D341Med (cell line): ENCODE measurements at places on chromosomes 1 and 21.

DNA sequence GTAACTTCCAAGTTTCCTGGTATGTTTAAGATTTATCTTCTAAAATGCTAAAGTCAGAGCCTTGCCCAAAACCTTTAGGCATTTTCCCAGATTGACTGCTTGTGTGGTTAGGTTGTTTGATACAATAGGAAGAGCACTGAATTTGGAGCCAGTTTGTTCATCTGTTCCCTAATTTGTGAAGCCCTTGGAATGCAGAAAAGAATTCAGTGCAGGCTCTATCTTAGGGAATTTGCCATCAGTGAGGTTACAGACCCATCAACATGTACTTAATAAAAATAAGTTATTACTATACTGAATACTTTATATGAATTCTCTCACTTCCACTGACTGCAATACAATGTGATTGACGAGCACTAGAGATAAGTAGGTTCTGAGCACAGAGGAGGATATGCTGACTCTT lies 120.2 kb downstream of the PIK3R3 start:
- DNase-seq: no peak

GRCh38 chr1:39228252-39228651 lies 23.8 kb downstream of the MACF1 start:
- no peak for DNase-seq

- DNase-seq: no peak
These were observed 270.0 kb downstream of the AKT3 start for GRCh38 chr1:243580072-243580471.

DNA sequence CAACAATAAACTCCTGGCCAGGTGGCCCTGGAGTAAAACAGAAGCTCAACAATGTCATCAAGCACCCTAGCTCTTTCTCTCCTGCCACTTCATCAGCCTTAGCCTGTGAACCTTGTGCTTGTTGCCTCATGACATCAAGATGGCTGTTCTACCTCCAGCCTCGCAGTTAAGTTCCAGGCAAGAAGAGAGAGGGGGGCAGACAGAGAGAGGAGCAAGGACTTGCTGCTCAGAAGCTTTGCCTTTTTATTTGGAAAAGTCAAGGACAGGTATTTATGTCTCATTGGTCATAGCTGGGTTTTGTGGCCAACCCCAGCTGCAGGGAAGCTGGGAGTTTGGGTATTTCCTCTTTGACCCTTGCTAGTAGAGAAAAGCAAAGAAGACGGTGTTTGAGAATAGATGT lies 60.3 kb upstream of the GADD45A start:
- no peak for DNase-seq

DNA sequence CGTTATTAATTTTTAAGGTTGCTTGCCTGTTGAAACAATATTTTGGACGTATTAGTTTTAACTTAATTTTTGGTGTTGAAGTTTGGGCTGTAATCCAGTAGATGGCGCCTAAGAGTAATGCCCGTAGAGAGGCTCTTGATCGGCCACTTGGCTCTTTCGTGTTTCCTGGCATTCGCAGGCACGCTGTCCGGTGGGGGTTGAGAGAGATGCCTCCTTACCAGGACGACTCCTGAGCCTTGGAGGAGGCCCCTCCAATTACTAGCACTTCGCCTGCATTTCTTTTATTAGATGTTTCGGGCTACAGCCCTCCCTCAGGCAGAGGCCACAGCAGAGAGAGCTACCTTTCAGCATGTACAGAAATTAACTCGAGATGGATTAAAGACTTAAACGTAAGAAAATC lies 12.0 kb downstream of the OR2M4 start:
- DNase-seq: peak; percentile 76

DNA sequence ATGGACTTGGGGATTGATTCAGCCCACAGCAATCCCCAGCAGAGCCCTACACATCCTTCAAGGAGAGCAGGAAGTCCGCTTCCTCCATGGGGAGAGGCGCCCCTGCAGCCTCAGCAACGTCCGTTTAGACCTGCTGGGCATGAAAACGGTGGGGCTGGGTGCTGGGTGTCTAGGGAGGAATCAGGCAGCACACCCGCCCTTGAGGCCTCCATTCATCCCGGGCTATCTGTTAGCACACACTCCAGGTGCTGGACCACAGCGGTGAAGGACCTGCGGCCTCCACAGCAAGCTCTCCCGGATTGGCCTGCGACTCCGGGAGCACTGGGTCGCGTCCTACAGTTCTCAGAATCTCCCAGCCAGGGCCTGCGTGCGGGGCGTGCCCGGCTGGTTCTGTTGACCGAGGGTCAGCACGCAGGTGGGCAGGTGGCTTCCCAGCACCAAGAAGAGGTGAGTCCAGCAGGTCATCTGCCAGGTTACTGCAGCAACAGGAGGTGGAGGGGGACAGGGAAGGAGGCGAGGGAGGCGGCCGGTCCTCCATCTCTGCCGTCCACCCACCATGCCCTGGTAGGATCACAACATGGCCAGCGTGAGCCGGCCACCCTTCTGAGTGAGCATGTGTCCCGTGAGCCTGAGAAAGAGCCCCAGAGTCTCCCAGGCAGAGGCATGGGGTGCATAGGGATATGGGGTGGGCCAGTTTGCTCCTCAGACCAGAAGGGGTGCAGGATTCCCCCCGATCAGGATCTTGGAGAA lies 96.6 kb downstream of the RIPK4 start:
- no peak for DNase-seq

- no peak for DNase-seq
These were observed 27.3 kb upstream of the ZZZ3 start for GRCh38 chr1:77709727-77710126.

- DNase-seq: peak; percentile 90
These were observed at the start of gene TMEM50A for GRCh38 chr1:25338188-25338981. TSS of gene TMEM50A (plus strand) at chr1:25338334. CDS start at chr1:25340487, 2,153 bp downstream.

DNA sequence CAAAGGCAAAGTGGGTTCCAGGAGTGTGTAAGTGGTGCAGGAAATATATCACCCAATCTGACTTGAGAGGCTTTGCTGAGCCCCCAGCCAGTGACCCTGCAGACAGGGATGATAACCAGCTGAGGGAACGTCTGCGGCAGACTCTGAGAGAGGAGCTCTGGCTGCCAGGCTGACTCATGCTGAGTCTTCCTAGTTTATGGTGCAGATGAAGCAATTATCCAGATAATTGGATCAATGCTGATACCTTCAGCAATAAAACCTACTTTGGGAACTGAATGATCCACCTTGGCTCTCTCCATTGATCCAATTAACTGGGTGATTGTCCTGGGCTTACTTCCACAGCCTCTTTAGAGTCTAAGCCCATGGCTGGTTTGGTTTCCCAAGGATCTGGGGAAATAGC lies 7.3 kb downstream of the C8B start:
- no peak for DNase-seq

DNA sequence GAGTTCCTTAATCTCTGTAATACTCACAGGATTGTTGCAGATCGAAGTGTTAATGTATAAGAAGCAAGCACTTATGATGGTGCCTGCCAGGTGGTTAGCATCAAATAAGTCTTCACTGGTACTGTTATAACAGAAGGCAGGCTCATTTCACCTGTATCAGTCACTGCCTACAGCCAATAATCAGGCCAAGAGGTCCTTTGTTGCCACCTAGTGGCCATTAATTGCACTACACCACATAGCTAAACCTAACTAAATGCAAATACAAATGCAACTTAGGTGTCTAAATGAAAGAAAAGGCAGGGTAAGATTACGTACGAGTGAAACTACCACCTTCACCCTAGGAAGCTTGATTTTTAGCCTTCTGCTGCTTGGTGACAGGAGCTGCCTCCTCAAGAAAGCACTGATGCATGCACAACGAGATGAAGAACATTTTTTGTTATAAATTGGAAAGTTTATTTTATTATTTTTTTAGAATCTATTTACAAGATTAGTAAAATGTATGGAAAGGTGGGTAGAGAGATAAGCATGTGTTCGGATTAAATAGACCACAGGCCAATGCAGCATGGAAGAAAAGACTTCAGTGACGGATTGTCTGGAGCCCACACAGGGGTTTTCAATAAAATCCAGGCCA lies 334.8 kb upstream of the CAMK1G start:
- DNase-seq: peak; percentile 70
